ENCODE measurements at places on chromosomes 11 and 22. TPM values are rescaled to one million over a fixed set of nuclear protein-coding genes. Genes with fewer than 3 reads are reported as not detected.

BIRC3 gene
- total RNA-seq: 0.46 TPM

GLYAT gene
- total RNA-seq: not detected

RIC3 gene
- not detected for total RNA-seq

RFPL3 gene
- not detected for total RNA-seq

TEX54 gene
- total RNA-seq: not detected

SYT8 gene
- not detected for total RNA-seq
